AG08395 (cell line): ENCODE measurements at places on chromosomes 11 and 22.
A peak's percentile ranks its signal among the peaks of the same experiment; 100 is the strongest.

- DNase-seq = no peak
These were observed 367.1 kb downstream of the INSC start for GRCh38 chr11:15481871-15482270.

DNA sequence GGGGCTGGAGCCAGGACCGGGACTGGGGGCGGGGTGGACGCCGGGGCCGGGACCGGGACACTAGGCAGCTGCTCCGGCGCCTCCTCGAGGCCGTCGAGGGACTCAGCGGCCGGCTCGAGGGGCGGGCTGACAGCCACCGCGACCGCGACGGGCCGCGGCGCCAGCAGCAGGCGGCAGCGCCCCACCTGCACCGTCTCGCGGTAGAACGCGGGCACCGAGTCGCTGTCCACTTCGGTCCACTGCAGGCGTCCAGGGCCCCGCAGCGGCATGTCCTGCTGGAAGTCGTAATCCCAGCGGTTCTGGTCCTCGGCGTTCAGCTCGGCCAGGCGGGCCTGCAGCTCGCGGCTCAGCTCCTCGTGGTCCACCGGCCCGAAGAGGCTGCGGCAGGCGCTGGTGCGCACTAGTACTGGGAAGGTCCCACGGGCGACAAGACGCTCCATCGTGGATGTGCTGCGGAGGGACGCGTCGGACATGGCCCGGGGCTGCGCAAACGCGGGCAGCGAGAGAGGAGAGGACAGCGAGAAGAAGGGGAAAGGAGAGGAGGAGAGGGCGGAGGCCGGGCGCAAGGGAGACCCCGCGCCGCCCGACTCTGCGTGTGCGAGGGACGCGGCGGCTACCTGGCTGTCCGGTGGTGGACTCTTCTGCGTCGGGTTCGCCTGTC, 428 bp downstream of the CDKN1C start:
- peak; percentile 67 for DNase-seq

DNA sequence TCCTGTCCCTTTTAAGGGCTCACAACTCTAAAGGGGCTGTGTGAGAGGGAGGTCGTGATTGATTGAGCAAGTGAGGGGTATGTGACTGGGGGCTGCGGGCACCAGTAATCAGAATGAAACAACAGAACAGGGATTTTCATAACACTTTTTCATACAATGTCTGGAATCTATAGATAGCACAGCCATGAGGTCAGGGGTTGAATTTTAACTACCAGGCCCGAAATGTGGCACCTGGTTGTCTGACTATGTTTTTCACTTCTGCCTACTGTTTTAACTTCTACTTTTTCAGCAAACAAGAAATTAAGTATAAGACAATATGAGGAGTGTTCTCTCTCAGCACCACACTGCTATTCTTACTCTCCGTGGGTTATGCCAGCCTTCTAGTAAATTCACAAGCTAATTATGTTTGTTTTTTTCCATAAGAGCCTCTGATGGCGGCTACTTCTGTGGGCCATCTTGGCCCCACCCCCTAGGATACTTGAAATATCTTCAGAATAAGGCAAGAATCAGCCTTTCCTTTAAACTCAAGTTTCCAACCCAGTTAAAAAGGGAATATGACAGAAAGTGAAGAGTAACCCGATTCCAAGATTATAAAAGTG, 552.8 kb upstream of the CHORDC1 start:
- DNase-seq = no peak

DNA sequence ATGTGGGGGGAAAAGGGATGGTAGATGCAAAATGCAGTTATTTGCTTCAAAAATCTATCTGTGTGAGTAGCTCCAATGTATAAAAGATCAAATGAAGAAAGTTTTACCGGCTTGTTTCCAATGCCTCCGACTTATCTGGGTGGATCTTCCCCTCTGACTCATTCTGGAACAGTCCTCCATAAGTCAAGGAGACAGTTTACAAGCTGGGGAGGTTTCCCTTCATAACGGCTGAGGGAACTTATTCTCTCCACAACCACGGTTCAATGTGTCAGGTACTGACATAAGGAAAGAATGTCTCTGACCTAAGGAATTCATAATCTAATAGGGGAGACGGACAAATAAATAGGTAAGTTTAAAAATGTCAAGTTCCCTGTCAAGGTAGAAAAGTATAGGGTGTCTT, 49.7 kb upstream of the BIRC3 start:
- DNase-seq = peak; percentile 69

GRCh38 chr11:130465263-130465662, 16.8 kb downstream of the ADAMTS15 start:
- no peak for DNase-seq

DNA sequence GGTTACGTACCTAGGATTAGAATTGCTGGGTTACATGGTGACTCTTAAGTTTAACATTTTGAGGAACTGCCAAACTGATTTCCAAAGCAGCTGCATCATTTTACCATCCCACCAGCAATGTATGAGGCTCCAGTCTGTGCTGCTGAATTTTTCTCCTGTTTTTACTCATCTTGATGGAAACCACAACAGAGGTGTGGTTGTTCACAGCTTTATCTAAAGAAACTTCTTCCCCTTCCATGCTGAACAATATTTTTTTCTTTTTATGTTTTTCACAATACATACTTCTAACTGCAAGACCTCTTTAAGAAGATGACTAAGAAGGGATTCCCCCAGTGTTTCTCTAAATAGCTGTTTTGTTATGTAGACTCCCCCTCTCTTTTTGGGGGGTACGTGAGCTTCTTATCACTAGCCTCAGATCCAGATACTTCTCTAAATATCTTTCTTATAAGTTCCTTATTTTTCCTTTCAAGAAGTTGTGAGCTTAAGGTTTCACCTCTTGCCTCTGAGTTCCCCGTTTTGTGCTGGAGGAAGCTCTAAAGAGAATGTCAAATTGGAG, 24.0 kb downstream of the TCP11L1 start:
- peak; percentile 40 for DNase-seq

DNA sequence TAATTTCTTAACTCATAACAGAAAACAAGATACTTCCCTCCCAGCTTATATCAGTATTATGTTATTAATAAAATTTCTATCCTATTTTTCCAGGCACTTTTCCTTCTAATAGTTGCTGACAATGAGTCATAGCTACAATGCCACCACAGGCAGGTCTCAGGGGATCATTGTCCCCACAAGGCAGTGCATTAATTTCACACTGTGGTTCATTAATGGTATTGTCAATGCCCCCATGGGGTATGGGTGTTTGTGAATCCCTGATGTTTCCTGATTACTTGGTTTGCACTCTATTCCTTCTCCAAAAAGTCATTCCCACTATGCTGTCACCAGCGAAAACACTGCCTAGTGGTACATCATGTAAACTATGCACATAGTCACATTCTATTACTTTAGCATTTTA, 345.5 kb upstream of the CTSC start:
- DNase-seq = no peak

DNA sequence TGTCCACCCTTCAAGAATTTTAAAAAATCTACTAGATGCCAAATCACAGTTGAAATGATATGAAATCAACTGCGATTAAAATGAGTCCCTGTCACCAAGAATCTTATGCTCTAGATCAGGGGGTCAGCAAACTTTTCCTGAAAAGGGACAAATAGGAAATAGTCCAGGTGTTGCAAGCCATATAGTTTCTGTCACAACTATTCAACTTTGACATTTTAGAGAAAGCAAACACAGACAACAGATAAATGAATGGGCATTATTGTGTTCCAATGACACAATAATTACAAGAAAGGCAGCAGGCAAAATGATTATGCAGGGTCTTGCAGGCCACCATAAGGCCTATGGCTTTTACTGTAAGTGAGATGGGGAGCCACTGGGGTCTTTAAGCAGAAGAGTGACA, 58.6 kb downstream of the IMMP1L start:
- no peak for DNase-seq

GRCh38 chr11:65538915-65539743, 14.2 kb downstream of the SCYL1 start:
- no peak for DNase-seq

DNA sequence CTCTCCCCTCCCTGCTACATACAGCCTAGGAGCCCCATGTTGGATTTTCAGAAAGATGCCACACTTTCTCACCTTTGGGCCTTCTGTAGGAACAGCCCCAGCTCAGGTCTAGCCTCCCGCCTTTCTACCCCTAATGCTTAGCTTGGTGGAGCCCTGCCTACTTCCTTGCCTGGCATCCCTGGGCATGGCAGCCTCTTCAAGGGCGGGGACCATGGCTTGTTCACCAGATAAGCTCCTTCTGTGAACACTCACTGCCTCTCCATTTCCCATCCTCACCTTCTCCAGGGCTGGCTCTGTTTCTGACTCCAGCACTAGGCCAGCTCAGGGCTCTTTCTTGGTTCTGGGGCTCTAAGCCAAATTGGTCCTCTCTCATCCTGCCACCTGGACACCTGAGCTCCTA, 1.4 kb downstream of the SEPTIN3 start:
- no peak for DNase-seq

DNA sequence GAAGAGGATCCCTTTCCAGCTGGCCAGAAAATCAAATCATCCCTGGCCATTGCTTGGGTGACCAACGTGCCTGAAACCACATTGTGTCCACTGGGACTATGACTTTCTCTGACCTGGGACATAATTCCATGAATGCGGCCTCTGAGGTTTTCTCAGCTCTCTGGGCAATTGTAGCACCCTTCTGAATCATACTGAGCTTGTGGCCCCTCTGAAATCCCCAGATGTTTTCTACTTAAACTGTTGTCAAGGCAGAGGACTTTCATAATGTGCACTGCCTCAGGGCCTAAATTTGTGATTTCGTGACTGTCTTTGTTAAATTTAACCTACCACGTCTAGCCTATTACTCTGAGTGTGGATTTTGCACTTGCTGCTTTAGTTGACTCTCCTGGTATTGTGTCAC, 321.1 kb upstream of the PLET1 start:
- DNase-seq = no peak

GRCh38 chr11:28137832-28138231, 29.6 kb downstream of the METTL15 start:
- no peak for DNase-seq

DNA sequence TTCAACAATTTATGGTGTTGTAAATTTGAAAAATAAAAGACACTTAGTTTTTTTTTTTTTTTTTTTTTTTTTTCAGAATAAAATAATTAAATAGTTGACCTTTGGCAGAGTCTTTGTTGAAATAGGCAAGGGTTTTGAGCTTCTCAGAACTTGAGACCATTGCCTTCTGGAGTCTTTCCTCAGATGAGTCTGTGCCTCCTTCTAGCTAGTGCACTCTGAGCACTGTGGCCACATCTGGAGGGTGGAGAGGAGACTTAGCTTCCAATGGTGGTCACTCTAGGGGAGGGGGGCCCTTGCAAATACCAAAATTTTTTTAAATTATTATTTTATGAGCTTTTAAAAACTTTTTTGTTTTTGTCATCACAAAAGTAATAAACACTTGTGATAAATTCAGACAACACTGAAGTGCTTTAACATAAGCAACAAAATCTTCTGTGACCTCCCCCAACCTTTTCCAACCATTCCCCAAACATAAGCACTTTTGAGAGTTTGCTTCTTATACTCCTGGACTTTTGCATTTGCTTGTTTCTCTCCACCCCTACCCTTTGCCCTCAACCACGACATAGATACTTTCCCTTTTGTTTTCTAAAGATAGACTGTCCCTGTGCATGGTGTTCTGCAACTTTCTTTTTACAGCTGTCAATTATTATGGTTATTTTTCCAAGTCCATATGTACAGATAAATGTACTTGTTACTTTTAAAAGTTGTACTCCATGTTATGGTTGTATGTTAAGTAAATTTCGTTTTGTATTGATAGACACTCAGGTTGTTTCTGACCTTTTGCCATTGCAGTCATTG, 41.1 kb downstream of the BMAL1 start:
- DNase-seq = no peak

DNA sequence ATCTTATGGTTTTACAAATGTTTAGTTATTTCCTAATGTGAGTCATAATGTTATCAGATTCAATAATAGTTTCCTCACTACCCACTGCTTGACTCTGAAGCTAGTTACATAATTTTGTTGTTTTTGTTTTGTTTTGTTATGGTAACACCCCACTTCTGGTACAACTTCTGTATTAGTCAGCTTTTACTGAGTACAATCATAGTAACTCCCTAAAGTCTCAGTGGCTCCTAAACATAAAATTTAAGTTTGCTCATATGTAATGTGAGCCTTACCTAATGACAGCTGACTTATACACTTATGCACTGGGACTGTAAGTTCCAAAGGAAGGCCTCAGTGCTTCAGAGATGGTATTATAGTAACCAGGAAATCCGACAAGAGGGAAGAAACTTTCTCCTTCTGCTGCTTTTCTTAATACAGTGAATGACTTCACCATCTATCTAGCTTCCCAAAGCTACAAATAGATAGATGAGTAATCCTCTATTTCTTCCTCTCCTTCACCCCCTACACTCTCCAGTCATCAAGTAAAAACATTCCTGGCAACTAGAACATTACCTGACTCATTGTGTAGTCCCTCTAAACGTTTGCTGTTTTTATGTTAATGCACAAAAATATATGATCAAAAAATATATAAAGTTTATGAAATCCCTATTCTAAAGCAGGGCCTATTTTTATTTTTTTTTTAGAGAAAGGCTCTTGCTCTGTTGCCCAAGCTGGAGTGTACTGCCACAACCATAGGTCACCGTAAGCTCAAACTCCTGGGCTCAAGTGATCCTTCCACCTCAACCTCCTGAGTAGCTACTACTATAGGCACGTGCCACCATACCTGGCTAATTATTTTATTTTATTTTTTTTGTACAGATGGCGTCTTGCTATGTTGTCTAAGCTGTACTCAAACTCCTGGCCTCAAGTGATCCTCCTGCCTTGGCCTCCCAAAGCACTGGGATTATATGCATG, 563.0 kb downstream of the SOX6 start:
- DNase-seq = peak; percentile 28

DNA sequence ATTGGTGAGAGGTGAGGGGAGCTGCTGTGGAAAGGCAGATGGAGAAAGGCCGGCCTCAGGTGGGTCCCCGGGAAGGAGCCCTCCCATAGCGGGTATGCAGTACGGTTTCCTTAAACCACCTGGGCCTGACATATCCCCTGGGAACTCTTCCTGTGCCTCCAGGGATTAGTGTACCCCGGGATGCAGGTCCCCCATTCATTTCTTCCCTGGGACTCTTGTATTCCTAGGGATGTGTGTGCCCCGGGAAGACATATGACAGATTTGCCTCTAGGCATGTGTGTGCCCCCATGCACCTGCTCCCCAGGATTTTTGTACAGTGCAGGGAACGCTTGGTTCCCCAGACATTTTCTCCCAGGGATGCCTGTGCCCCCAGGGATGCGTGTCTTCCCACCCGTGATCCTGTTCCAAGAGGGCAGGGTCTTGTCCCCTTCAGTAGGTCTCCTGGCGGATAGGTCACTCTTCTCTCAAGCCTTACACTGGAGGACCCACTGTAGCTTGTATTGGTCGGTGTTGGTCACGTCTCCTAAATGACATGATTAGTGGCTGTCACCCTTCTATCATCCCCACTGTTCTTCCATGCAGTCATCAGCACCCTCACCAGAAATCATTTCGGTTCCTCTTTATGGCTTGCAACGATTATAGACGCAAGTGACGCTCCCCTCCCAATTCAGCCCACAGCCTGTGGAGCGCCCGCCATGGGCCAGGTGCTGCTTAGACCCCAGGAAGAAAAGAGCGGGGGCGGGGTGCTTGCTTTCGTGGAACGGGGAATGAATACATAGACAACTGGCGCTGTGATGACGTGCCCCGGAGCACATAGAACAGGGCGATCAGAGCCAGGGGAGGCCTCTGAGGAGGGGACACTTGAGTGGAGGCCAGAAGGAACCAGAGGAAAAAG, 1.3 kb downstream of the PARVB start:
- no peak for DNase-seq

- DNase-seq = no peak
These were observed 5.6 kb downstream of the LIPT2 start for GRCh38 chr11:74487875-74488274.

GRCh38 chr22:38403812-38404211, 51.2 kb downstream of the KCNJ4 start:
- DNase-seq = no peak

- DNase-seq = no peak
These were observed 151.5 kb downstream of the CHST1 start for GRCh38 chr11:45513821-45514340.
